Activated CD8-positive, alpha-beta T cell treated with anti-CD3 and anti-CD28 coated beads for 36 hours (primary cell): ENCODE measurements at places on chromosomes 4 and X. TPM values are rescaled to one million over a fixed set of nuclear protein-coding genes. Genes with fewer than 3 reads are reported as not detected.

SPATA18 gene
- 0.58 TPM for total RNA-seq

RPA4 gene
- 0.38 TPM for total RNA-seq

GABRE gene
- not detected for total RNA-seq

UGT2A1 gene
- not detected for total RNA-seq

ZNF81 gene
- total RNA-seq, result 6.3 TPM

- peak; percentile 21 for DNase-seq
Observed at GRCh38 chr4:174523025-174523693, 871 bp upstream of the HPGD start.

- no peak for DNase-seq
Observed at GRCh38 chr4:61225656-61226055, 25.5 kb downstream of the ADGRL3 start.

- DNase-seq, result no peak
Observed at GRCh38 chr4:152843481-152844090, 63.8 kb downstream of the ARFIP1 start.

- no peak for DNase-seq
Observed at GRCh38 chr4:147644471-147644870, 27.3 kb downstream of the TMEM184C start.

- no peak for DNase-seq
Observed at GRCh38 chrX:23840674-23841073, 57.7 kb downstream of the SAT1 start.

DNA sequence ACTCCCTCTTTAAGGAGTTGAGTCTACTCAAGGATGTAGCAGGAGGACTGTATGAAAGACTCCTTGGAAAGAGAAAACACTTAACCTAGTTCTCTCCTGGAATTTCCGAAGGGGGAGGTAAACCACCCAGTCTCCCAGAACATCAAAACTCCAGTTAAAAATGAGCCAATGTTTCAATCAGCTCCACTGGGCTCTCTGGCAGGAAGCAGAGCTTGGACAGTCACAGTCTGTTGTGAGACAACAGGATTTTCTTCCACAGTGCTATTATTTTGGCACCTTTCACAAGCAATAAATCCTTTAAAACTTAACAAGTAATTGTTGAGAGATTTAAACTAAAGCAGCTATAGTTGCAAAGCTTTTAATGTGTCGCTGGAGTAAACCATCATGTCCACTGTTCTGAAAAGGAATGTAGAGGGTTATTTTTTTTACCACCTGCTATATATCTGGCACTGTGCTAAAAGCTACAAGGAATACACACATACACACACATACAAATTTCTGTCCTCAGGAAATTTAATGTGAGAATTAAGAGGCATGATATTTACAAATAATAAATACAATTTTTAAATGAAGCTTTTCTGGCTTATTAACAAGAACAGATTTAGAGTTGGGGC lies 229.2 kb upstream of the INTU start:
- no peak for DNase-seq

DNA sequence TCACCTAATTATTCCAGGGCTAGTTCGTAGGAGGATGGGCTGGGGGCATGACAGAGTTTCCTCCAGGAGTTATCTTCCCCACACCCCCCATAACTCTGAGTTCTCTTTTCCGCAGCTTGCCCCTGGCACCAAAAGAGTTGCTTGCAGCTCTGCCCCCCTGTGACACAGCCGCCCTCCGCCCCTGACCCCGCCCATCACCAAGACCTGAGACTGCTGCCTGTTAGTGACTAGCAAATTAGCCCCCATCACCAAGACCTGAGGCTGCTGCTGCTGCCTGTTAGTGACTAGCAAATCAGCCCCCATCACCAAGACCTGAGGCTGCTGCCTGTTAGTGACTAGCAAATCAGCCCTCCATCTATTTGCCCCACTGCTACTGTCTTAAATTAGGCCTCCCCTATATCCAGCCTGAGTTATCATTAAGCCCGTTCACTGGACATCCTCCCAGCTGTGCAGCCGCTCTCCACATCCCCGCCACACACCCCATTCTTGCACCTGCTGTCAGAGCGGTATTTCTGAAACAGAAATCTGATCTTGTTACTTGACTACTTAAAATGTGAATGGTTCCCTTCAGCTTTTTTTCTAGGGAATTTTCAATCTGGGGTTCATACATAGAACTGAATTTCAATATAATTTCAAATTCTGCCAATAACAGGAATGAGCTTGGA lies 1.5 kb upstream of the PAPSS1 start:
- peak; percentile 76 for DNase-seq

- DNase-seq, result no peak
Observed at GRCh38 chr4:174933083-174933482, 14.9 kb downstream of the ADAM29 start.

- DNase-seq, result no peak
Observed at GRCh38 chrX:54492340-54492739, 3.7 kb downstream of the FGD1 start.

DNA sequence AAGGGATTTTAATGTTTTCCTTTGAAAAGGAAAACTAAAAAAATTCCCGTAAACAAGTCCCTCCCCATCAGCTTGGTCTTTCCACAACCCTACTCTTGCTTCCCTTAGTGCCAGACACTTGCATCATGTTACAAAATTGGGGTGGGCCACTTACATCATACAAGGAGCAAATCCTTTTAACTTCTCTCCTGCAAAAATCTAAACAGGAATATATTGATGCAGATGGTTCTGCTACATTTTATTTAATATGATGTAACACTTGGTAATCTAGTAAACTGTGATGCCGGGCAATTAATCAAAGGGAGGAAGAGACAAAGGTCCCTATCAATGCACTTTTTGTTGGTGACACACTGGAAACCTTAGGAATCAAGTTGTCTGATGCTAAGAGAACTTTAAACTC lies 125.3 kb downstream of the UBE2K start:
- no peak for DNase-seq

GRCh38 chr4:6688879-6689505 lies 4.7 kb upstream of the S100P start:
- DNase-seq, result peak; percentile 96

DNA sequence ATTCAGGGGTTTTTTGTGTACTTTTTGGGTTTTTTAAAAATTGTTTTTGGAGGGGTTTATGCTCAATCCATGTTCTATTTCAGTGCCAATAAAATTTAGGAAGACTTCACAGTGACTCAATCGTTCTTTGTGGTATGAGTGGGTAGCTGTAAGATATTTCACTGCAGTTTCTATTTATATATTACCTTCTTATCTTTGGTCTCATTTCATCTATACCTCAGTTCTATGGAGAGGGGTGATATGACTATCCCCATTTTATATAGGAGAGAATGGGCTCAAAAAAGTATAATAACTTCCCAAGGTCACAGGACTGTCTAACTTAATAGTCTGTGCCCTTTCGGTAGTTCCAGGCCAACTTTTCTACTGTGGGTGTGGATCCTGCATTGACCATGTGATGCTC lies 74.4 kb downstream of the MSN start:
- DNase-seq, result no peak

DNA sequence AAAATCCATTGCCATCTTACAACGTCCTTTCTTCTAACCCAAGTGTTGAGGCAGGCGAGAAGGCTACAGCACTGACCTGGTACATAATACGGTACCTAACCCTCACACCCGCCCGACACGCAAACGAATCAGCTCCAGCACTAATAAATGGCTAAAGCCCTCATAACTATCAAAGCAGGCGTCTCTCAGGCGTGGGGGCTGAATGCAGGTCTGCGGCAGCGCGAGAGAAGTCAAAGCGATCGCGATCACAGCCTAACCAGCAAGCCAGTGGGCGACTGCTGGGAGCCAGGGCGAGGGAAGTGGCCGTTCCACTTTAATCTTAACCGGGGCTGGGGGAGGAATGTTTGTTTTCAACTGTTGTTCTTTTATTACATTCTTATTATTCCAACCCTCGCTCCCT lies 1.5 kb downstream of the CDX4 start:
- no peak for DNase-seq

DNA sequence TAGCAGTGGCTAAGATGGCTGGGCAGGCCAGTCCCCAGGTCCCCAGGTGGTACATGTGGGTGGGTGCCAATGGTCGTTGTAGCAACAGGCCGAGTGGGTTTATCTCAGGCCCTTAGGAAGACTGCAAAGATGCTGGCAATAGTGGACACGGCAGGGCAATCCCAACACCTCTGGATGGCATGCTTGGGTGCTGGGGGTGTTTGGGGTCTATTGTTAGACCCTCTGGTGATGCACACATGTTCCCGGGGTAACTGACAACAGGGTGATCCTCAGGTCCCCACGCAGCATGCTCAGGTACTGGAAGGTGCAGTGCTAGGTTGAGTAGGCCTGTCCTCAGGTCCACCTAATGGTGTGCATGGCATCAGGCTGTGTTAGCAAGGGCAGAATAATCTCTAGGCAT lies 267.5 kb downstream of the ANKRD50 start:
- DNase-seq, result no peak

- DNase-seq, result peak; percentile 84
Observed at GRCh38 chr4:24488399-24489164, 95.8 kb downstream of the DHX15 start.
